ENCODE measurements at places on chromosomes 12 and 14. TPM values are rescaled to one million over a fixed set of nuclear protein-coding genes. Genes with fewer than 3 reads are reported as not detected.
A peak's percentile ranks its signal among the peaks of the same experiment; 100 is the strongest.

DNA sequence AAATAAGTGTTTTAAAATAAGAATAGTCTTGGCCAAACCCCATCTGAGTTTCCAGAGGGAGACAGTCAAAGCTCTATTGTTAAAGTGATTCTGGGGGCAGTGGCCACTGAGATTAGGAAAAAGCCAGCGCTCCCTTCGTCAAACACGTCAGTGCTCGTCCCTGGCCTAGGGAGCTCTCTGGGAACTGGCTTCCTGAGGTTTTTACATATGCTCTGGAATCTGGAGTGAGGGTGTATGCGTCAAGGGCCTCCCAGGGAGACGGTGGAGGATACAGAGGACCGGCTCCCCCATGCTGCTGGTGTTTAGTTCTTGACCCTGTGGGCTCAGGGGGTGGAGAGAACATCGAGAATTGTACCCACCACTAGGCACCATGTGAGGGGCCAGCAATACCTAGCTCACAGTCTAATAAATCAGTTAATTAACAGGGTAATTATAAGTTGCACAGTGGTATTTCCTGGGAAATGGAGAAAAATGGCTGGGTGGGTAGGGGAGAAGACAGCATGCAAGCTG lies 87.0 kb downstream of the SLC25A47 start:
- no peak for DNase-seq

DNA sequence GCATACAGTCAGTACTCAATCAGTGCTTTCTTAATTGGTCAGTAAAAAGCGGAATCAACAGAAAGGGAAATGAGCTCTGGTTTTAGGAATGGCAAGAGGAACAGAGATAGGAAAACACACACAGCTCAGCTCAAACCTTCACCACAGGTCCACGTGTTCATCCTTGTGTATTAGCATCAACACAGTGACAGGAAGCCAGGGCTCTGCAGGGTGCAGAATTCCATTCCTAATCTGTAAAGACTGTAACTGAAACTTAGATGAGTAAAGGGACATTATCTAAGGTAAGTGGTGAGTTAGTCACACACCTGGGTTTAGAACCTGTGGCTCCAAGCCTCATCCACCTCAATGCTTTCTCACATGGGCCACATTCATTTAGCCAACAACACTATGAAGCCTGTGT lies 1242.2 kb upstream of the TMEM132C start:
- DNase-seq = no peak

- DNase-seq = no peak
These were observed 104.5 kb downstream of the MYRFL start for GRCh38 chr12:69929531-69929930.

DNA sequence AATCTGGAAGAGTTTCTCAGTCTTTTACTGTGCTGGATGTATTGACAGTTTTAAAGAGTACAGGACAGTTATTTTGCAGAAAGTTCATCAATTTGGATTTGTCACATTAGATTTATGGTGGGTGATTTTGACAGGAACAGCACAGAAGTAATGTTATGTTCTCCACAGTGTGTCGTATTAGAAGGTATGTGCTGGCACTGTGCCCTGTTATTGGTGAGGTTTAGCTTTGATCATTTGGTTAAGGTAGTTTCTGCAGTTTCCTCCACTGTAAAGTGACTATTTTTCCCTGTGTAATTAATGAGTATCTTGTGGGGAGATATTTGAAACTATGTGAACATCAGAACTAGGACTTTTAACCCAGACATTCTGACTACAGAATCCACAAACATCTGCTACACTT lies 308.5 kb upstream of the TBX3 start:
- no peak for DNase-seq

DNA sequence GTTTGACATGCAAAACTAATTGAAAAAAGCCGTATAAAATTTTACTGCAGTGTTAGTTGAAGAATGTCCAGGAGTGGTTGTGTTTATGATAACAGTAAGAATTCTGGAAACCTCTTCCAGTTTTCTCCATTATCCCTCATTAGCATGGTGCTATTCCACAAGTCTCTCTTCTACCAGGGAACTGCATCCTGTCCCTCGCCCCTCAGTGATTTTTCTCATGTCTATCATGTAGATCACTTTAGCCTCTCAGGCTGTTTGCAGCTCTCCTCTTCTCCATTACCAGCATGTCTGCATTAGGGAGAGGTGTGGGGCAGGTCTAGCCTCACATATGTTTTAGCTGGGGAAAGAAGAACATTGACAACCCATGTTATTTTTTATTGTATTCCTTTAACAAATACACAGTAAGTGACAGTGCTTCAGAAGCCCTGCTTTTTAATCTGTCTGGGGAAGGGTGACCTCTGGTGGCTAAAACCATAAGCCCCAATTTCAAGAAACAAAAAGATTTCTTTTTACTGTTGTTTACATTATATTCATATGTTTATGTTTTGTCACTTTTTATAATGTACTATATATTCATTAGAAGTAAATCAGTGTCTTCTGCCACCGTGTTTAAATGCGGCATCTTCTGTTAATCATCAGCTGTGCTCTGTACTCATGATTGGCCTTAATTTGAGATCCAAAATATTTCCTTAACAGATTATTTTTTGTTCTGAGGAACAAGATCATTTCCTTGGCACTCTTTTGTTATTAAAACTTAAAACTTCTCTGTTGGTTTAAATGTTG lies 70.7 kb downstream of the RASSF8 start:
- DNase-seq = peak; percentile 57

- peak; percentile 46 for DNase-seq
These were observed 80.7 kb downstream of the RAD51B start for GRCh38 chr14:67900231-67900630.

DNA sequence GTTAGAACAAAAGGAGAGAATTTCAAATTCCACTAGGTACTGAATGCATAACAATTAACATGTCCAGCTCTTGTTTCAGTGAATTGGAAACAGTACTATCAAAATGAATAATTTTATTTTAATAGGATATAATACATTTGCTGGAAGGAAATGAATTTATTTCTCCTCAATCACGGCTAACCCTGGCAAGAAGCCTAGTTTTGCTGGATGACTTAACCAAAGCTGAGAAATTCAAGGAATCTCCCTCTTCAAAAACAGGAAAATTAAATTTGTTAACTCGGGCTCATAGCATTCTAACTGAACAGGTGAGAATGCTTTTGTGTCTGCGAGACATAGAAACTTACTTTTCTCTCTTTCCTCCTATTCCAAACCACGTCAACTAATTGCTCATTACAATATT lies 163.5 kb upstream of the NEDD1 start:
- DNase-seq = peak; percentile 18

GRCh38 chr12:25781232-25781631 lies 177.2 kb upstream of the RASSF8 start:
- DNase-seq = no peak

DNA sequence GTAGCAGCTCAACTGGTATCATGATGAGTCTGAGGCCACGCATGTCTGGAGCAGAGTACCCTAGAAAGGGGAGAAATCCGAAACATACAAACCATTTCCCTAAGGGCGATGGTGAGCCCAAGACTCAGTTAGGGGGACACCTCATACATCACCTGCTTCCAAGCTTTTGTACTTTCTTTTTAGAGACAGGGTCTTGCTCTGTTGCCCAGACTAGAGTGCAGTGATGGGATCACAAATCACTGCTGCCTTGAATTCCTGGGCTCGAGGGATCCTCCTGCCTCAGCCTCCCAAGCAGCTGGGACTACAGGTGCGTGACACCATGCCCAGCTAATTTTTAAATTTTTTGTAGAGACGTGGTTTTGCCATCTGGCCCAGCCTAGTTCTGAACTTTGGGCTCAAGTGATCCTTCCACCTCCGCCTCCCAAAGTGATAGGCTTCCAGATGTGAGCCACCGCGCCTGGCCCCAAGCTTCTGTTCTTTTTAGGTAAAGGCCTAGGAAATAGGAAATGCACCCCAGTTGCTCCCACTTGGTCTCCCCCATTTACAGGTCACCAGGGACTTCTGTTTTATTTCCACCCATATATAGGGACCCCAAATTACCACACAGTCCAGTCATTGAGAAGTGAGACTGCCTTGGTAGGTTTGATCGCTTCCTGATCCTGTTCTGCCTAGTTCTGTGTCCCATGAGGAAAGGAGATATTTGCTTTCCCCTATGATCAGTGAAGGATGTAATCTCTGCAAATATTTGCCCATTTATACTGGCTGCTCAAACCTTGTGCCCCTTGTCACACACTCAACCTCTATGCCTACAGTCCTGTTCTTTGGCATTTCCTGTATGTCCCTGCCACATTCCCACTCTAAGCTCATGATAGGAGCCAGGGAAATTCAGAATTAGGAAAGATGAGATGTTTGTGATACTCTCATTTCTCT lies at the start of gene APOF:
APOF (minus strand) TSS at position 728 of the 930 bp plus-strand sequence; CDS start at position 616, 112 bp downstream.
- no peak for DNase-seq

DNA sequence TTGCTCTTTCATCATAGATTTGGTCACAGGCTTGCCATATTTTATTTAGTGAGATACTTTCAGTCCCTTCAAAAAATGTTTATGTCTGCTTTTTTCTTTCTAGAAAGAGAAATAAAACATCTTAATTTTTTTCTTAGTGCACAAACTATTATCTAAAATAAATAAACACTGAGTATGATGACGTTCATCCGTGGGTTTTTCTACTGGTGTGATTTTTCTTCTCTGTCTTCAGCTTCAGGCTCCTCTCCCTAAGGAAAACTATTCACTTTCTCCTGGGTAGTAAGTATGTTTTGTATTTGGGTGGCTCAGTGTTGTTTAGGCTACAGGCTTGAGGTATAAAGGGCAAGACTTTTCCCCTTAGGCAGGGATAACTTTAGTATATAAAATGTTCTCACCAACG lies 154.7 kb downstream of the DACT1 start:
- no peak for DNase-seq

DNA sequence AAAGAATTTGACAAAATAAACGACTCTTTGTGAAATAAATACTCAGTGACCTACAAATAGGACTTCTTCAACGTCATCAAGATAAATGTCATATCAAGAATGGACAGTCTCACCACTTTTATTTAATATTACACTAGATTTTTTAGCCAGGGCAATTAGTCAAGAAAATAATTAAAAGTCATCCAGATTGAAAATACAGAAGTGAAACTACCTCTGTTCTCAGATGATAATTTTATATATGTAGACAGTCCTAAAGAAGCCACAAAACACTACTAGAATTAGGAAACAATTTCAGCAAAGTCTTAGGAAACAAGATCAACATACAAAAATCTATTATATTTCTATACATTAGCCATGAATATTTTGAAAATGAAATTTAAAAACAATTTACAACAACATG lies 689.6 kb upstream of the SEL1L start:
- no peak for DNase-seq

- no peak for DNase-seq
These were observed 32.9 kb downstream of the TSPAN8 start for GRCh38 chr12:71124835-71125460.

- DNase-seq = no peak
These were observed 62.9 kb downstream of the DPF3 start for GRCh38 chr14:72830786-72831594.

- no peak for DNase-seq
These were observed 4.8 kb downstream of the TGFB3 start for GRCh38 chr14:75976826-75977581.

DNA sequence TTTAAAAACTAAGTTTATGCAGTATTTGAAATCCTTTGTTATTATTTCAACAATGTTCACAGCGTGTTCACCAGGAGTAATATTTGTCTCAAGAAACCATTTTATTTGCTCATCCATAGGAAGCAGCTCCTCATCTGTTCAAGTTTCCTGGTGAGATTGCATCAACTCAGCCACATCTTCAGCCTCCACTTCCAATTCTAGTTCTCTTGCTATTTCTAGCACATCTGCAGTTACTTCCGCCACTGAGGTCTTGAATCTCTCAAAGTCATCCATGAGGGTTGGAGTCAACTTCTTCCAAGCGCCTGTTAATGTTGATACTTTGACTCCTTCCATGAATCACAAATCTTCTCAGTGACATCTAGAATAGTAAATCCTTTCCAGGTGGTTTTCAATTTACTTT lies 18.0 kb downstream of the CLEC9A start:
- no peak for DNase-seq

Gene GLI1
- polyA plus RNA-seq = 10.1 TPM

Gene SLC11A2
- 25.3 TPM for polyA plus RNA-seq

Gene CPM
- 7.4 TPM for polyA plus RNA-seq

Gene CPNE8
- polyA plus RNA-seq = 12.0 TPM

Gene ANG
- polyA plus RNA-seq = 2.2 TPM

Gene CPNE6
- polyA plus RNA-seq = not detected

Gene PTPN6
- polyA plus RNA-seq = not detected
